Aorta (tissue), 5 donors: ENCODE measurements at places on chromosomes 4 and X. TPM values are rescaled to one million over a fixed set of nuclear protein-coding genes. Genes with fewer than 3 reads are reported as not detected.

MBNL3 gene
- 6.0 TPM for total RNA-seq

DNA sequence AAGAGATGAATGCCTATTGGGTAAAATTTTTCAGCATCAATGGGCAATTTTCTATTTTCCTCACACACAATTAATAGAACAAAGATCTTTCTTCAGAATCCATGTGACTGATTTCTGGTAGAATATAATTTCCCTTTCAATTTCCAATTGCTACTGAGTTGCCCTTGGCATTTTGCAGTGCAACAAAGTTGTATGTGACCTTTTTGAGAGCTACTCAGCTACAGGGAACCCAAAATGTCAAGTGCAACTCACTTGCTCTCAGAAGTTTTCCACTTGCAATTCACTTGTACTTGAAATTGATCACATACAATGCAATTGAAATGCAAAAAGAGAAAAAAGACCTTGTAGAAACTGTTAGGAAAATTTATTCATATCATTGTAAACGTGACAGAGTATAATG lies 245.5 kb downstream of the BANK1 start:
- H3K27ac ChIP-seq: no peak overlapping the region
- H3K4me1 ChIP-seq: no peaks in the 10 kb centered on the region

RHOXF1 gene
- not detected for total RNA-seq

GRCh38 chrX:73963682-73964081 lies 340.3 kb upstream of the ZCCHC13 start:
- no peaks in the 10 kb centered on the region for H3K27me3 ChIP-seq
- no peak for DNase-seq
- H3K27ac ChIP-seq: no peak overlapping the region
- H3K36me3 ChIP-seq: no peaks in the 10 kb centered on the region
- H3K4me3 ChIP-seq: no peak overlapping the region

GAK gene
- total RNA-seq: 98.0 TPM

GRCh38 chrX:16664074-16664473 lies 14.1 kb downstream of the S100G start:
- H3K27ac ChIP-seq: no peak overlapping the region
- DNase-seq: no peak
- H3K36me3 ChIP-seq: no peaks in the 10 kb centered on the region
- no peaks in the 10 kb centered on the region for H3K27me3 ChIP-seq
- H3K4me3 ChIP-seq: no peak overlapping the region
